Esophagus muscularis mucosa (tissue), 4 donors: ENCODE measurements at places on chromosomes 3 and 15.
A peak's percentile ranks its signal among the peaks of the same experiment; 100 is the strongest.

- DNase-seq: peak; percentile 81
Observed at GRCh38 chr3:182544542-182544941, 248.8 kb upstream of the ATP11B start.

GRCh38 chr3:52001443-52001974, 5.8 kb upstream of the RPL29 start:
- peak; percentile 95 for DNase-seq

- no peak for DNase-seq
Observed at GRCh38 chr3:19221081-19221480, 72.8 kb downstream of the KCNH8 start.

DNA sequence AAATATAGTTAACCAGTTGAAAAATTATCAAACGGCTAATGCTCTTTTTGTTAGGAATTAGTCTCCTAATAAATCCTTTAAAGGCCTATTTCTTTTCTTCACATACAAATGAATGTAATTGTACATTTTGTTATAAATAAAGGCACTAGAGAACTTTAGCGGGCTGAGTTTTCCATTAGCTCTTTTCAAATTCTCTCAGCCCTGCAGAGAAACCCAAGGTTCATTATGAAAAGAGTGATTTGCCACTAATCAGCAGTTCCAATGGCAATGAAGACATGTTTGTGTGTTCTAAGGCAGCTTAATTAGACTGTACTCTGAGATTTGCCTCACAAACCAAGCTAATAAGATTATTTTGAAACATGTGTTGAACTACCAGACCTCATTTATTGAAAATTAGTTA, 64.6 kb upstream of the P2RY1 start:
- no peak for DNase-seq

DNA sequence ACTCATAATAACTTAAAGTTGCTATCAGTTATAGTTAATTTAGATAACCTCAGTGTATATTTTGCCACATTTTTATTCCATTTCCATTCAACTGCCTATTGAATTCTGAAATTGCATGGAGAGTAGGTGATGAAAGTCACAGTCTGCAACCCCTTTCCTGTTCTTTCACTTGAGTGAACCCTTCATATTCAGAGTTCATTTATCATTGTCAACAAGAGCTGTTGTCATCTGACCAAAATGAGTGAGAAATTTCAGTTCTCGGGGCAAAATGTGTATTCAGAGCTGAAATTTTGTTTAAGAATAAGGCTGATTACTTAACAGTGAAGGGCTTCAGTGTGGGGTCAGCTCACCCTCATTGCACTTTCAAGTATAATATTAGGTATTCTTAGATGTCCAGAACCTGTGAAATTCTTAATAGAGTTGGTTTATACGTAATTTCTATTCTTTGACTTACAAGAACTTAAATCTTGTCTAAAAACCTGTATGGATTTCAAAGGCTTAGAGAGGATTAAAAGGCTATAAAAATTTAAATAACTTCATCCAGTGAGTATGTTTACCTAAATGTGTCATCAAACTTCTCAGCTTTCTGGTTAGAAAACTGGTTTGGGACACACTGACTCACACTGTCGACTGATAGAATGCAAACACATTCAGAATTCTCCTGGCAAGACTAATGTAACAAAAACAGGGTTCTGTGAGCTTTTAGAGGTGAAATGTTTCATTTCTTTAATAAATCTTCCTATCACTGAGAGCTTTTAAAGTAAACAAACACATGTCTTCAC, 92.2 kb downstream of the CMSS1 start:
- no peak for DNase-seq

GRCh38 chr15:40328176-40328575, 4.7 kb downstream of the INAFM2 start:
- no peak for DNase-seq

DNA sequence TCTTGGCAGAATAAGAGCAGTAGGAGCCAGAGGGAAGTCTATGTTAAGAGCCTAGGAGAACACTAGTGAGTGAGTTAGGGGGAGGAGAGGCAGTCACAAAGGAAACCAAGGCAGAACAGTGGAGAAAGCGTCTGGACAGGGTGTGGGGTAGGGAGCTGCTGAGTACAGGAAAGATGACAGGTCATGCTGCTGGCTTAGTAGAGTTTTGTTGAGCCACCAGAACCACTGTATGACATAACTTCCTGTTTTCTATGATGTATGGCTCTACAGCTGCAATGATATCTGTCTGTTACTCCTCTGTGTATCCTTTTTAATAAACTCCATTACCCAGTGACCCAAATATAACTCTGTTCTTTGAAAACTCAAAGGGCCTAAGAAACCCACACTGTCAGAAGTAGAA, 10.6 kb upstream of the STT3B start:
- no peak for DNase-seq
